ENCODE measurements at places on chromosomes 2 and 18.

- DNase-seq: no peak
These were observed 169.5 kb downstream of the SRBD1 start for GRCh38 chr2:45441571-45441970.

DNA sequence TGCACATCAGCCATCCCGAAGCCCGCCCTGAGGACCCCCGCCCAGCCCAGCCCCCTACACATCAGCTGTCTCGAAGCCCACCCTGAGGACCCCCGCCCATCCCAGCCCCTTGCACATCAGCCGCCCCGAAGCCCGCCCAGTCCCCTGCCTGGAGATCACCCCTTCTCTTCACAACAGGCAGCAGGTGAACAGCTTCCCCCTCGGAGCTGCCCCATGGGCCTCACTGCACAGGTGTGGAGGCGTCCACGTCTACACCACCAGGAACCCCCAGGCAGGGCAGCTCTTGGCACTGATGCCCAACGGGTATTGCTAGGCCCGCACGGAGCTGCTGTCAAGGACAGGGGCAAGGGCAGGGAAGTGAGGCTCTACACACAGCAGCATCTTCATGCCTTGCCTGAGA, 137.6 kb downstream of the HDAC4 start:
- no peak for DNase-seq

GRCh38 chr2:164314148-164314547, 307.1 kb downstream of the GRB14 start:
- DNase-seq: peak; percentile 9

GRCh38 chr2:181438261-181438660, 18.9 kb upstream of the ITGA4 start:
- DNase-seq: no peak

DNA sequence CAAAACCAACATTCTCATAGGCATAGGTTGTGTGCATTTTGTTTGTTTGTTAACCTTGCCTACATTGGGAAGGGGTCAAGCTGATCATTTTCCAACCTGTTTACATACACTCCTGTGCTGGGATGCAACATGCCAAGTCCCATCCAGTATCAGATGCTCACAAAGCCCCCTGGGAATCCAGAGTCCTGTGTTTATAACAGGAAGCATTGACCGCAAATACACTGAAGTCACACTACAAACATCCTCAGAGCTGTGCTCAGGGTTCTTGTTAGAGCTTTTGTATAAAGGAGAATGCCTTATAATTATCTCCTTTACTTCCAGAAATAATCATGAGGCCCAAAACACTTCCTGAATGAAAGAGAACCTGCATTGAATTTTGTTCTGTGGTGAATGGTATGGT, 488.7 kb upstream of the TCF4 start:
- DNase-seq: no peak

- peak; percentile 35 for DNase-seq
These were observed 599 bp downstream of the ADAM23 start for GRCh38 chr2:206443735-206444527.

GRCh38 chr2:2075875-2076529, 255.1 kb downstream of the MYT1L start:
- no peak for DNase-seq

GRCh38 chr18:3799515-3799914, 349.5 kb downstream of the TGIF1 start:
- no peak for DNase-seq

GRCh38 chr2:159890551-159891266, 92.7 kb upstream of the CD302 start:
- DNase-seq: no peak

GRCh38 chr18:48750485-48751175, 200.1 kb downstream of the SMAD7 start:
- DNase-seq: peak; percentile 73

DNA sequence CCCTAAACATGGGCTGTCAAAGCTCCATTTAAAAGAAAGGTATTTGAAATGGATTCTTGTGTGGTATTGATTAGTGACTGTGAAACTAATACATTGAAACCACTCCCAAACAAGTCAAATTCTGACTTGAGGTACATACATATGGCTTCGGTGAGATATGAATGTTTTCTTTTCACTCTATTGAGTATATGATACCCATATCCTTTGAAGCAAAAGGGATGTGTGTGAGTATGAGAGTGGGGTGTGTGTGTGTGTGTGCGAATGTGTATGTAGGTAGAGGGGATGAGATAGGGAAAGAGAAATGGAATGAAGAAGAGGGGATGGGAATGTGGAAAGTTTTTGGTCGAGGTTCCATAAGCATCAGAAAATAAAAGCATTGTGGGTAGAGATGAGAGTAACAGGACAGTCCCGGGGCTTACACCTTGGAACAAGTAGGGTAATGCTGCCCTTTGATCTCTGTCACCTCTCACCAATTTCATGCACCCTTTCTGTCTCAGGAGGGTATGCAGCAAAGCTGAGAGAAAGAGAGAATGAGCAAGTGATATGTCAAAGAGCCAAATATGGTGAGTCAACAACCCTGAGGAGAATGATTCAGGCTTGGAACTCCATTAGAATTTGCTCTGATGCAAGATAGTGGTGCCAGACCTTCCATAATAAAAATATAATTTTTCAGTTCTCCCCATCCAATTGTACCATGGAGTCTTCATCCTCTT, 64.0 kb upstream of the ZEB2 start:
- DNase-seq: peak; percentile 89

DNA sequence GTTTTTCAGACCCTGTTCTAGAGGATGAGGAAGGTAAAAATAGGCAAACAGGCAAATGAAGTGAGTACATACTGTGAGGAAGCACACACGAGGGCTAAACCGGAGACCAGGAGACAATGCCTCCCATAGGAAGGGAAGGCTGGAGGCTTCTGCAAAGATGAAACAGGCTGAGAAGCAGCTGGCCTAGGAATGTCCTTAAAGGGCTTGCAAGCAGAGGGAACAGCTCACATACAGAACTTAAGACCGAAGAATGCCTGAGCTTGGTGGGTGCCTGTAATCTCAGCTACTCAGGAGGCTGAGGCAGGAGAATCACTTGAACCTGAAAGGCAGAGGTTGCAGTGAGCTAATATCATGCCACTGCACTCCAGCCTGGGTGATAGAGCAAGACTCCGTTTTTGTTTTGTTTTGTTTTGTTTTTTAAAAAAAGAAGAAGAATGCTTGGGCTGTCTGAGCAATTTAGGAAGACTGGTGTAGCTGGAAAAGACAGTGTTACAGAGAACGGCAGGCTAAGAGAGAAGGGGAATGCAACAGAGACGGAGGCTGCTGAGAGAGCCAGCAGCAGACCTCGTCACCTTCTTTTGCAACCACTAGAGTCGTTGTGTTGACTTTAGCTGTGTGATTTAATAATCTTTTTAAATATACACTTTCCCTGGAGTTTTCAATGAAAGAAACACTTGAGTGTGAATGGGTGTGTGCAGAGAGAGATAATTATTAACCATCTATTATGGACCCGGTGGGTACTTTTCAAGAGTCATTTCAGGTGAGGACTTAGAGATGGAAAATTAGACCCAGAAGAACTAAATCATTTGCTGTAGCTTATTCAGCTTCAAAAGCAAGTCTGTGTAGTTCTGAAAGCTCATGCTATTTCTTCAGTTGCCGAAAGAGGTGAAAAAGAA, 232.8 kb downstream of the GALR1 start:
- no peak for DNase-seq

- no peak for DNase-seq
These were observed 54.3 kb upstream of the HK2 start for GRCh38 chr2:74779587-74780135.

GRCh38 chr18:11808001-11808855, 43.0 kb upstream of the CHMP1B start:
- peak; percentile 29 for DNase-seq

GRCh38 chr18:24936691-24937090, 415.3 kb downstream of the ZNF521 start:
- no peak for DNase-seq

- DNase-seq: no peak
These were observed 143.1 kb upstream of the TTC39C start for GRCh38 chr18:23871410-23871809.

DNA sequence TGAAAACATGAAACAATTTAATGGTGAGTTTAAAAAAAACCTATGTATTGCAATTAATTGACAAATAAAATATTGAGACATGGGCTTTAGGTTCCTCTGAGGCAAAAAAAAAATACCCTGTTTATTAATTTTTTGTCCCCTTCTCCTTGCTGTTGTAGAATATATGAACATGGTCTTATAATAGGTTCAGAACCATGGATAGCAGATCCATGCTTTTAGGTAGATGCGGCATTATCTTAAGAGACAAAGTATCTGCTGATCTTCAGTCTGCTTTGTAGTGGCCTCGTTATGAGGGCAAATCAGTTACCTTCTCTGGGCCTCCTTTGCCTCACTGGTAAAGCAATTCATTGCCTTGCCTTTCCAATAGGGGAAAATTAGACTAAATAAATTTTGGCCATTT, 850.7 kb downstream of the NRXN1 start:
- DNase-seq: no peak

DNA sequence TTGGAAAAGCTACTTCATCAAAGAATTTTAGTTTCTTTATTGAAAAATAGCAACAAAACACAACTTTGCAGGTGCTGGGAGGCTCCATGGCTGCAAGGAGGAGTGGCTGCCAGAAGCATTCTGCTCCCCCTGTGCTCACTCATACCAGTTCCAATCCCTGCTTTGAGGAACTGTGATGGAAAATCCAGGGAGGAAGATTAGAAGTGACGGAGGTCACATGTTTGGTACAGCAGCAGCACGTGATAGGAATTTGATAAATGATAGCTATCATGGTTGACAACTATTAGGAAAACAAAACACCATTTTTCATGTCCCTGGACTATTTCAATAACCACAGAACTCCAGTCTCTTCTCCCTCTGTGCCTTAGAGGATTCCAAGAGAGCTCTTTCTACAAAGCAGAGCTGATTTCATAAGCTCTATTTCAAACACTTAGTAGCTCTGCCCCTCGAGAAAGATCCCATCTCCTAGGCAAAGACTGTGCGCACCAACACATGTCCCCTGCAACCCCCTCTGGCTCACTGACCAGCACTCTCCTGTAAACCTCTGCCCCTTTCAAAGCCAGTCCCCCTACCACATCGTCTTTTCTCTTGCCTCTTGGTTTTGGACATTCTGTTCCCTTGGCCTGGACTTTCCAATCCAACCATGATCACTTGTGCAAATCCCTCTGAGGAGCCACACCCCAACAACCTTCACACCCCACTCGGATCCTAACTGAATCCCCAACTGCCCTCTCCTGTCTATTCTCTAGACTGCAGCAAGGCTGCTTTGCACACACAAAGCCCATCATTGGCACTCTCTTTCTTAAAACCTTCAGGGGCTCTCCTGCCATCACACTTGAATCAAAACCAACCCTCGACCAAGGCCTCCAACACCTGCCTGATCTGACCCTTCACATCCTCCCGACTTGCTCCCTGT, 352.4 kb upstream of the PKDCC start:
- DNase-seq: no peak

GRCh38 chr2:119253760-119254600, 30.3 kb downstream of the STEAP3 start:
- DNase-seq: no peak

GRCh38 chr2:55168221-55169154, 63.6 kb downstream of the CLHC1 start:
- peak; percentile 90 for DNase-seq

GRCh38 chr2:85514323-85514722, 24.6 kb upstream of the MAT2A start:
- DNase-seq: no peak

DNA sequence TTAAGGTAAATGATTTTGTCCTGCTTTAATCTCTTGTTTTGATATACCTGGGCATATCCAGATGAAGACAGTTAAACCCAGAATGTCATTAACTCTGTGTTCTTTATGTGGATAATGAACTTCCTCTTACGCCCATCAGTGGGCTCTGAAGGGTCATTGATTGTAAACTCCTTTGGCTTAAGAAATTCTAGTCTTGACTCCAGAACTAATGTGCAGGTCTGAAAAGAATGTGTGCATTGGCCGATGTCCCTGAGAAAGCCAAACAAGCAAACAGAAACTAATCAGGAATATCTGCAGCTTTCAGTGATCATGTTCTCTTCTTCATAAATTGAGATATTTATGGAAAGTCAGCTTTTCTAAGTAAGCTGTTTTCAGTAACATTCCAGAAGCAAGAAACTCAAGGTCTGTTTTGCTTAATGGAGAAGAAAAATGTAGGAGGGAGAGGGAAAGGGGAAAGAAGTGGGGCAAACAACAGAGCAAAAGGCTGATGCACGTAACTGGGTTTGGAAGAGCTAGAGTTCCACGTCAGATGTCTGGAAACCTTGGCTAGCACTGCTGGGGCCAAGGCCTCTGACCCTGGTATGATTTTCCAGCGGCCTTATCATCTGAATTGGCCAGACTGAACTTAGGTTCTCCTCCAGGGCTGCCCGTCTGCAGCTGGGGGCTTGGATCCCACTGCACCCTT, 61.3 kb upstream of the FHL2 start:
- DNase-seq: peak; percentile 41

DNA sequence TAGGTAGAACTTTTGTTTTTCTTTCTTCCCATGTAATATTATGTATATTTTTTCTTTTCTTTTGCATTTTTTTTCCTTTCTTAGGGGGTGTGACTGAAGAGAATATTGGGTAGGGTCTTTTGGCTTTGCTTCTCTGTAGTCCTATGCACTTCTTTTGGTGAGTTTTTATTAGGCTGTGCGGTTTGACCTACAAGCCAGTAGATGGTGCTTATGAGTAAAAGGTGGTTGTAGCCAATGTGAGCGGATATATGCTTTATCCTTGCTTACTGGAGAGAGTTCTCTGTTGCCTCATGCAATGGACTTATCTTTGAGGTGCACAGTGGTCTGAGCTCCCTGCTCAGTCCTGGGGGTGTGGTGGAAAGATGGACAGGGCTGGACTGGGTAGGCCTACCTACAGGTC, 52.7 kb downstream of the DSEL start:
- DNase-seq: no peak

GRCh38 chr2:23380562-23381065, 4.4 kb upstream of the KLHL29 start:
- no peak for DNase-seq

- DNase-seq: peak; percentile 85
These were observed 15.1 kb downstream of the COBLL1 start for GRCh38 chr2:164826293-164827243.

DNA sequence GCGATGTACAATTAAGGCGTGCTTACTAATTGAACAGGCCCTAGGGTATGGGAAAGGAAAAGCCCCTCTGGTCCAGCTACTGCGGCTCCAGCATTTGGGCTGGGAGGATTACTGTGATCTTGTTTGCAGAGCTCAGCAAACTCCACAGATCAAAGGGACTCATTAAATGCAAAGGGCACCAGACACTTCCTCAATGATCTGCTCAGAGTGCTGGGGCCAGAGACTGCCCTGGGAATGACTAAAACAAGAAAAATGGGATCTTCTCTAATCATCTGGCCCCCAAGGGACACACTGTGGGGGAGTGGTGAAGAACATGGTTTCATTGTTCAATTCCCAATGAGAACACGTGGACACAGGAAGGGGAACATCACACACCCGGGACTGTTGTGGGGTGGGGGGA, 85.0 kb downstream of the MARCHF4 start:
- DNase-seq: no peak

- DNase-seq: peak; percentile 24
These were observed 110.0 kb upstream of the ARL4C start for GRCh38 chr2:234606896-234607295.

GRCh38 chr2:43472527-43473194, 123.2 kb downstream of the THADA start:
- no peak for DNase-seq

- peak; percentile 38 for DNase-seq
These were observed 81.1 kb downstream of the ACVR2A start for GRCh38 chr2:147925886-147926285.
